Esophagus mucosa (tissue), 1 donor: ENCODE measurements at places on chromosomes 3 and 15. TPM values are rescaled to one million over a fixed set of nuclear protein-coding genes. Genes with fewer than 3 reads are reported as not detected.
A peak's percentile ranks its signal among the peaks of the same experiment; 100 is the strongest.

GRCh38 chr15:39596358-39597051, 15.6 kb downstream of the THBS1 start:
- ATAC-seq = no peak

GRCh38 chr3:139378587-139379241, 10.7 kb downstream of the COPB2 start:
- no peak for ATAC-seq

- no peak for ATAC-seq
Observed at GRCh38 chr3:142628801-142629200, 32.6 kb downstream of the PLS1 start.

DNA sequence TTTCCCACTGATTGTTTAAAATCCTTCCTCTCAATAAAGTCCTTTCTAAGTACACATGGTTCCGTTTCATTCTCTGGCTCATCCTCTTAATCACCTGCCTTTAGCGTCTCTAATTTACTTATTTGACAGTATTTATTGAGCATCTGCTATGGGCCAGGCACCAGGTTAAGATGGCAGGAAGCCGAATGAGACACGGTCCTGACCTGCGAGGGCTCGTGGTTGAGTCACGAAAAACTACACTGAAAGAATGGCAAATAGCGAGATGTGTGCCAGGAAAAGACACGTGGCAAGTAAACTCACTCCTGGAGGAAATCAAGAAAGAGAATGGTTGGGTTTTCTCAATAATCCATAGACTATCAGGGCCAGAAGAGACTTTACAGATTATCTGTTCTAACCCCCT, 60.9 kb downstream of the HES1 start:
- peak; percentile 82 for ATAC-seq

- ATAC-seq = no peak
Observed at GRCh38 chr3:12483872-12484197, 445 bp upstream of the TSEN2 start.

GRCh38 chr15:31499236-31499952, 172.8 kb downstream of the KLF13 start:
- ATAC-seq = no peak

DNA sequence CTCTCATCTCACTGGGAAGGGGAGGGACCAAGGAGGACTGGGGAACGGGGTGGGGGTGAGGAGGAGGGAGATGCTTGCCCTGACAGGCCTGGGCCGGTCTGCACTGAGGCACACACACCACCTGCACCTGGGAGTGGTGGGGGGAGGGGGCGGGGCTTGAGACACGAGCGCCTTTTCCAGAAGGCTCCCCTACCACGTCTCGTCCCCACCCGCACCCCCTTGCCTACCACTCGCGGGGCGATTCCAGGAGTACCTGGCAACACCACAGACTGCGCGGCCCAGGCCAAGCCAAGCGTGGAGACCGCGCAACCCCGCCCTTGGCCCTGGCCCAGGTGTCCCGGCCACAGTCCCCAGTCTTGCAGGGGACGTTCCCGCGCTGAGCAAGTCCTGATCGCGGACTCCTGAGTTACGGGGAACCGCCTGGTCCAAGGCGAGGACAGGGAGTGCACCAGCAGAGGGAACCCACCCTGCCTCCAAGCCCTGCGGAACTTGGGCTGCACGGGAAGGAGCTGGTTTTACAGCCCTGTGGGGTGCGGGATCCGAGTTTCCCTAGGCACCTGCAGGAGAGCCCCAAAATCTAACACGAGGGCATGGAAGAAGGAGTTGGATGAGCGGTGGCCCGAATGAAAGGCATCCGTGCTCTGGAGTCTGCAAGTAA, 68.1 kb upstream of the SH3GL3 start:
- ATAC-seq = peak; percentile 70

DNA sequence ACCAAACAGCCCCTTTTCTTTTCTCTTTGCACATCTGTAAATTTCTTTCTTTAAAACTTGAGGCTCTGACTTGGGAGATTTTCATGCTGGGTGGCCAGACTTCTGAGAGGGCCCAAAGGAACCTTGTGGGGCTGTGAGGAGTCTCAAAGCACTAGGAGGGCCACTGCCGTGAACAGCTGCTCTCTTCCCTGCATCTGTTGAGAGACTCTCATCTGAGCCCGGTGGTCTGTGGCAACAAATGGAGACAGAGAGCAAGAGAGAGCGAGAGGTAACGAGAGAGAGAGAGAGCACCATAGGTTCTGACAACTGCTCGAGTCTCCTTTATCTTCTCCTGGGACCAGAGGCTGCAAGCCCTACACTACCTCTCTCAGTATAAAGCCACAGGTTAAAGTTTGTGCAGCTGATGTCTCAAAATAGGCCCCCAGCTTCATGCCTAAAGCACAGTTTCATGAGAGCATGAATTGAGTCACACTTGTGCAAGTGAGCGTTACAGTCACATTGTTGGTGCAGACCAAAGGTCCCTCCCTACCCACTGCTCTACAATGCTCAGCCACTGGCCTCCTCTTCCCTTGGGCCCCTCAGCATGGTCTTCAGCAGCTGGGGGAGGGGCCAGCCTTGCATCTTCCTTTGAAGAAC, 60.7 kb downstream of the ZNF621 start:
- no peak for ATAC-seq

DNA sequence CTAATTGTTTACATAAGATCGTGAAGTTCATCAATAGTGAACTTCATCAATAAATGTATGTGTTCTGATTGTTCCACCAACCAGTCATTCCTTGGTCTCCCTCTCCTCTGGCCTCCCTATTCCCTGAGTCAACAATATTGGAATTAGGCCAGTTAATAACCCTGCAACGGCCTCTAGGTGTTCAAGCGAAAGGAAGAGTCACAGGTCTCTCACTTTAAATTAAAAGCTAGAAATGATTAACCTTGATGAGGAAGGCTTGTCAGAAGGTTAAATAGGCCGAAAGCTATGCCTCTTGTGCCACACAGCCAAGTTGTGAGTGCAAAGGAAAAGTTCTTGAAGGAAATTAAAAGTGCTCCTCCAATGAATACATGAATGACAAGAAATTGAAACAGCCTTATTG, 89.4 kb upstream of the ACKR4 start:
- no peak for ATAC-seq

- ATAC-seq = no peak
Observed at GRCh38 chr3:158775426-158776410, 26.1 kb upstream of the MFSD1 start.

DNA sequence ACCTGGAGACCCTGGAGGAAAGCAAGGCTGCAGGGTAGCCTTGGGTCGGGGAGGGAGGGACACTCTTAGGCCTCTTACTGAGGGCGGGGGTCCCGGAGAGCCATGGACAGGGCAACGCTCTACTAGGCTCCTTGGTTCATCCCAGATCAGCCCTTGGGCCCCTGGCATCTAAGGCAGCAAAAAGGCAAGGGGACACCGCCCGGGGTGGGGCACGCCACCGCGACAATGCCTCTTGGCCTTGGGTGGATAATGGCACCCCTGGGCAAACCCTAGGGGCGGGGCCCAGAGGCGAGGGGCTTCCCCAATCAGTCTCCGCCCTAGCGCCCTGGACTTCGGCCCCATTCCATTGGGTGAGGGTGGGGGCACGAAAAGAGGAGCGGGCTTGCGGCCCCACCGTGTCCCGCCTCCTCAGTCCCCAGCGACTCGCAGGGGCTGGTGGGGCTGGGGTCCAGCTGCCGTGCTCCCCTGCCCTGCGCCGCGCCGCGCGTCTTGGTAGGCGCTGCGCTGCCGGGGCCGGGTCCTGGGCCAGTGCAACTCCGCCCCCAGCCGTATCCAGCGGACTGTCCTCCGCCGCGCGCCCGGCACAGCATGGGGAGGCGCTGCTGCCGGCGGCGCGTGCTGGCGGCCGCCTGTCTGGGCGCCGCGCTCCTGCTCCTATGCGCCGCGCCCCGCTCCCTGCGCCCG, at the start of gene CHST13:
Gene CHST13, plus strand, starts transcription at position 411 of the 684 bp plus-strand sequence. Its CDS starts 178 bp downstream, at position 589.
- peak; percentile 65 for ATAC-seq

- ATAC-seq = no peak
Observed at GRCh38 chr3:172094621-172095557, 55.5 kb downstream of the FNDC3B start.

DNA sequence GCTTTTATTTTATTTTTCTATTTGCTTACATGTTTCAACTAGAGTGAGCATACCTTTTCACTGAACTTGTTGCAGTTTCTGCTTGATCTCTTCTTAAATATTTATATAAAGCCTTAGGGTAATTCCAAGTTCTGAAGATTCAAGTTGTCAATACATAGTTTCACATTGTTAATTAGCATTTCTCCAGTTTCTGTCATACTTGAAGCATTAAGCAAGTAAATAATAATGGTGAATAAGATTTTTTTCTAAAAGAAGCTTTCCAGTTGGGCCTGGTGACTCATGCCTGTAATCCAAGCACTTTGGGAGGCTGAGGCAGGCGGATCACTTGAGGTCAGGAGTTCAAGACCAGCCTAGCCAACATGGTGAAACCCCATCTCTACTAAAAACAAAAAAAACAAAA, 53.9 kb downstream of the CALML4 start:
- ATAC-seq = peak; percentile 32

- ATAC-seq = no peak
Observed at GRCh38 chr15:29086001-29086400, 183.6 kb downstream of the NSMCE3 start.

GRCh38 chr3:58325525-58325992, 7.1 kb upstream of the PXK start:
- ATAC-seq = no peak

DNA sequence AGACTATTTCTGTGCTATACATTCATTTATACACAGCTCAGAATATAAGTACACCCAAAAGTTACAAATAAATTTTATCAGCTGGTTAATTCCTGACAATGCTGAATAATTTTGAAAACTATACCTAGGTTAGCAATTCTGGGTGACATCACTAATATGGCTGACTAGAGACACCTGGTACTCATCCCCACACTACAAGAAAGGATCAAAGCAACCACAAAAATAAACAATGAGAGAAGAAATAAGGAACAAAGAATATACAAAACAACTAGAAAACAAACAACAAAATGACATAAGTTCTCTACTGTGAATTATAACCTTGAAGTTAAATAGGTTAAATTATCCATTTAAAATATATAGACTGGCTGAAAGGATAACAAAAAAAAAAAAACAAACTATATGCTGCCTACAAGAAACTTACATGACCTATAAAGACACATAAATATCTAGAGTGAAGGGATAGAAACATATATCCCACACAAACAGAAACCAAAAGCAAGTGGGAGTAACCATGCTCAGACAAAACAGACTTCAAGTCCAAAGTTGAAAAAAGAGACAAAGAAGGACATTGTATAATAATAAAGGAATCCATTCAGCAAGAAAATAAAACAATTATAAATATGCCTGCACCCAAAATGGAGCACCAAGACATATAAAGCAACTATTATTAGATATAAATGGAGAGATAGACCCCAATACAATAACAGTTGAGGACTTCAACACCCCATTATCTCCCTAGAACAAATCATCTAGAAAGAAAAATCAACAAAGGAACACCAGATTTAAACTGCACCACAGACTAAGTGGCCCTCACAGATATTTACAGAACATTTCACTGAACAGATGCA, 57.8 kb downstream of the IMPG2 start:
- ATAC-seq = no peak

DNA sequence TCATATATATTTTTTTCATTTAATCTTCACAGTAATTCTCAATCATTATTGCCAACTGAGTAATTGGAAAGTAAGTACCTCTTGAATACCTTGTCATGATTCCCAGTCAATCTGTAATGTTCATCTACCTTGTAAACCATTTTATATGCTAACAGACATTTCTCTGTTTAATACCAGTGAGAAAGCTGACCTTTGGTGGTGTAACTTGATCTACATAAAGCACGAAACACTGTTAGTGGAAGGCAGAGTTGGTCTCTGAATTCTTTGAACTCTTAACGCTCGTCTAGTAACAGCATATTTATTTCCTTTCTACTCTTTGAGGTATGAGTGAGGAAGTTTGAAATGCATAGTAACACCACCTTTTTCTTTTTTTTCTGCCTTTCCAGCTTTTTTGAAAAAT, 59.5 kb downstream of the SLC25A26 start:
- no peak for ATAC-seq

- no peak for ATAC-seq
Observed at GRCh38 chr15:69903470-69904469, 193.9 kb downstream of the TLE3 start.

- no peak for ATAC-seq
Observed at GRCh38 chr15:62977952-62978811, 64.4 kb upstream of the TPM1 start.

The ABHD17C gene
- total RNA-seq = 45.3 TPM

The RETNLB gene
- not detected for total RNA-seq

The GPR62 gene
- not detected for total RNA-seq

The TRIM42 gene
- not detected for total RNA-seq

The PYGO1 gene
- 1.8 TPM for total RNA-seq

The GRK7 gene
- not detected for total RNA-seq

The PRTG gene
- 0.56 TPM for total RNA-seq

The HTR3D gene
- not detected for total RNA-seq
